ENCODE measurements at places on chromosomes 5 and 9.

DNA sequence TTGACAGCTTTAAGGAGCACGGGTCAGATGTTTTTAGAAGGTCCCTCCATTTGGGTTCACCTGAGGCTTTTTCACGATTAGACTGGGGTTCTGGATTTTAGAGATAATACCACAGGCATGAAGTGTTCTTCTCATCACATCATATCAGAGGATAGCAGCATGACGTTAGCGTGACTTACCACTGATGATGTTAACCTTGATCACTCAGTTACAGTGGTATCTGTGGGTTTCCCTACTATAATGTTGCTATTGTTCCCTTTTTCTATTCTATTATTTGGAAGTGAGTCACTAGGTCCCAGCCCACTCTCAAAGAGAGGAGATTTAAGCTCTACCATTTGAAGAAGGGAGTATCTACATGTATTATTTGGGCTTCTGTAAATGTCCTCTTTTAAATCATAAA, 300.0 kb downstream of the MAST4 start:
- no peak for DNase-seq

DNA sequence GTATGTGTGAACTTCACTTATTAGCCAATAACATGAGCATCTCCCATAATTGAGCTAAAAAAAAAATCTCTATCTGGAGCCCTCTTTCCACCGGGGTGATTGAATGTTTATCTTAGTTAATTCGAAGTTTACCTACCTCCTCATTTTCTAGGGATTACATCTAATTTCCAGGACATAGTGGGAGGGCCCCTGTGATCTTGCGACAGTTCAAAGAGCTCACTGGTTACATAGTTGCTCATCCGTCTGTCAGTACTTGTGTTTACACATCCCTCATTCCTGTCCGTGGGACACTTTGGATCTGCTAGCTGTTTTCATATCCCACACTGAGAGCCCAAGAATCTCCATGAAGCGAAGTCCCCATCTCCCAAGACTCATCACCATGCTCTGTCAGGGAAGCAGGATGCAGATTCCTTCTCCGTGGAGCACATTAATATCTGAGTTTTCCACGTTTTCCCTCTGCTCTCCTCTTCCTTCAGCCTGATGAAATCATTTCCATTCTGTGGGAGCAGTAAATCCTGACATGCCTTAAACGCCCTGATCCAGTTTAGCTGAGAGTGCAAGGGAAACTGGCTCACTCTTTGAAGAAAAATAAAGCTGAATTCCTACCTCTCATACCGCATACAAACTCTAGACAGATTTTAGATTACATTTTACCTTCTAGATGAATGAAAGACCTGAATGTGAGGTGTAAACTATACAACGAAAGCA, 10.2 kb upstream of the SFXN1 start:
- no peak for DNase-seq

- no peak for DNase-seq
These were observed 116.2 kb upstream of the RAPGEF1 start for GRCh38 chr9:131856105-131856504.

GRCh38 chr9:117156144-117156688, 258.6 kb downstream of the ASTN2 start:
- DNase-seq, result no peak
